Stimulated activated CD4-positive, alpha-beta T cell treated with anti-CD3 and anti-CD28 coated beads, Interleukin-4, amount 100 ng/mL, for 1 hour (primary cell): ENCODE measurements at places on chromosomes 16 and 17.

- no peak for DNase-seq
These were observed 109.3 kb downstream of the DNAH9 start for GRCh38 chr17:11707586-11707985.

- DNase-seq = no peak
These were observed 1028.1 kb upstream of the EEF2KMT start for GRCh38 chr16:6125483-6126259.

- no peak for DNase-seq
These were observed 6.7 kb downstream of the ERI2 start for GRCh38 chr16:20799599-20799998.

DNA sequence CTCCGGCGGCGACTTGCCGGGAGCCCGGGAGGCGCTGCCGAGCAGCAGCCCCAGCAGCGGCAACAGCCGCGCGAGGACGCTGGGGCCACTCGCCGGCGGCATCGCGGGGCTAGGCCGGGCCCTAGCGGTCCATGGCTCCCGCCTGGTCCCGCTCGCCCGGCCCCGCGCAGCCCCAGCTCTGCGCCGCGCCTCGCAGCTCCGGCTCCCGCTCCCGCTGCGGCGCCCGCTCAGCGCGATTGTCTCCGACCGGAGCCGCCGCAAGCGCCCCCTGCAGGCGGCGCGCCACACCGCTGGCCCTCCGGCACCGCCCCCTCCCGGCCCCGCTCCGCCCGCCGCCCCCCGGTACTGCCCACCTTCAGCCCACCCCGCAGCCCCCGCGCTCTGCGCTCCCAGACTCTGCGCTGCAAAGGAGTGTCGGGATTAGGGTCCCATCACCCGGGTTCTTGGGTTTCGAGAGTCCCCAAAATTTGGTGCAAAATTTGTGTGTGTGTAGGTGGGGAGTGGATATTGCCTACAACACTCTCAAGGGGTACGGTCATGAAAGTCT is at the start of gene FAM171A2:
FAM171A2 (minus strand) TSS at position 241 of the 547 bp plus-strand sequence; CDS start at position 102, 139 bp downstream.
- peak; percentile 72 for DNase-seq
